Muscle of leg (tissue), 16 donors: ENCODE measurements at places on chromosomes 1 and 21. TPM values are rescaled to one million over a fixed set of nuclear protein-coding genes. Genes with fewer than 3 reads are reported as not detected.
A peak's percentile ranks its signal among the peaks of the same experiment; 100 is the strongest.

GRCh38 chr1:46622344-46622743 is 5.7 kb upstream of the MOB3C start:
- DNase-seq = peak; percentile 35

The CFAP107 gene
- 0.62 TPM for total RNA-seq

DNA sequence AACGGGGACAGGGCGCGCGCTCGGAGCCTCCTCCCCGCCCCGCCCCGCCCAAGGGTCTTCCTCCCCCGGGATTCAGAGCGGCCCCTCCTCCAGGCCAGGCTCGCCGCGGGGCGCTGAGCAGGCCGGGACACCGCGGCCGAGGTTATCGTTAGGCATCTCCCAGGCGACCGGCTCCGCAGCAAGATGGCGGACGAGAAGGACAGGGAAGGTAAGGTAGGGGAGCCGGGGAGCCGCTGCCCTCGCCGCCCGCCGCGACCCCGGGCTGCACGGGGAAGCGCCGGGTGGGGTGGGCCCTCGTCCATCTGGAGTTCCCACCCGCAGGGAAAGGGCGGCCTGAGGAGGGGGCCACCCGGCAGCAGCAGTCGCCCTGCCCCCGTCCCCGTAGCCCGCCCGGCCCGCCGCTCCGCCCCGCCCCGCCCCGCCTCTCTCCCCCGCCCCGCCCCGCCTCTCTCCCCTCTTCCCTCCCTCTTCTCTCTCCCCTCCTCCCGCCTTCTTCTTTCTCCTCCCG is 105.9 kb upstream of the HNRNPU start:
- DNase-seq = no peak

The GIPC2 gene
- 0.84 TPM for total RNA-seq

- no peak for DNase-seq
Measured at GRCh38 chr1:162913345-162913744, 52.4 kb upstream of the CCDC190 start.

- no peak for DNase-seq
Measured at GRCh38 chr1:243719476-243719875, 130.6 kb downstream of the AKT3 start.

DNA sequence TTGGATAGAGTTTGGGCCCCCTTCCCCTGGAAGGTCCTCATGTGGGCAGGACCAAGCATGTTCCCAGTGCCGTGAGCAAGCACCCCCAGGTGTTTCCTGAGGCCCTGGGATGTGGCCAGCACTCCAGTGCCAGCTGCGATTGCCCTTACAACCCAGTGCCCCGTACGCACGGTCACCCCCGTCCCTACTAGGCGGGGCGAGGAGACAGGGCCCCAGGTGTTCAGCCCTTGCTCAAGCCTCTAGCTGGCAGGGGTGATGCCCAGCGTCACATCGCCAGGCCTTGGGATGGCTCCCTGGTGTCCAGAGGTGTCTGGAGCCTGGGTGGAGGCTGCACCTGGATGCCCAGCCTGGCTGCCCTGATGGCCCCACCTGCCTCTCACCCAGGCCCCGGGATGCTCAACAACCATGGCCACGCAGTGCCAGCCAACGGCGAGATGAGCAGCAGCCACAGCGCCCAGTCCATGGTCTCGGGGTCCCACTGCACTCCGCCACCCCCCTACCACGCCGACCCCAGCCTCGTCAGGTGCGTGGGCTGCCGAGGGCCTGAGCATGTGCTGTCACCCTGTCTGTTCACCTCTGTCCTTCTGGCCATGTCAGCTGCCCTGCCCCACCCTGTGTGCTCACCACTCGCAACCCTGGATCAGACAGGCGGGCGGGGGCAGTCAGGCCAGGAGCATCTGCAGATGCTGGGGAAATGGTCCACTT is 21.6 kb upstream of the CCDC27 start:
- no peak for DNase-seq

DNA sequence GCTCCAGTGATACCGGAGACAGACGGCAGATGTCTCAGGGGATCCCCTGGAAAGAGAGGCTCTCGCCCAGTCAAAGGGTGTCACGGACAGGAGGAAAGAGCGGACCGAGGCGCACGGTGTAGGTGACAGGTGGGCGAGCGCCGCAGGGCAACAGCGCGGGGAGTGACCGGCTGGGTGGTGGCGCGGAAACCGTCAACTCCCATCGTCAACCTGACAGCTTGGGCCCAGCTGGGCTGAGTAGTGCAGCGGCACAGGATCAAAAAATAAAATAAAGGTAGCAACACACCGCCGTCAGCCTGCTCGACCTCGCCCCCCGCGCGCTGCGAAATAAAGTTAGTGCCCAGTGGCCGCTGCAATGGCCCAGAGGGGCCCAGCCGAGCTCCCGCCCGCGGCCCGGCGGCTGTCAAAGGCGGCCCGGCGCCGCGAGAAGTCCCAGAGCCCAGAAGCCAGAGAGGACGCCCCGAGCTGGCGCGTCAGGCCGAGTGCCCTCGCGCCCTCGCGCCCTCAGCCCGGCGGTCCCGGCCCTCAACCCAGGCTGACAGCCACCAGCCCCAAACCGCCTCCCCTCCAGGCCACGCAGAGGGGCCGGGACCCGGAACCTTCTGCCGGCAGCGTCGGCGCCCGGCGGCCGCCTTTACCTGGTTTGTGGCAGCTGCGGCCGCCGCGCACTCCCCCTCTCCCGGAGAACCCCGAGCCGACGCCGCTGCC is at the start of gene LYST:
Gene LYST, minus strand, starts transcription at position 702 of the 708 bp plus-strand sequence. CDS start 36,489 bp downstream, outside the sequence.
- DNase-seq = peak; percentile 64

The TP73 gene
- total RNA-seq = 0.71 TPM

GRCh38 chr1:76444773-76445172 is 370.2 kb downstream of the ST6GALNAC3 start:
- no peak for DNase-seq

DNA sequence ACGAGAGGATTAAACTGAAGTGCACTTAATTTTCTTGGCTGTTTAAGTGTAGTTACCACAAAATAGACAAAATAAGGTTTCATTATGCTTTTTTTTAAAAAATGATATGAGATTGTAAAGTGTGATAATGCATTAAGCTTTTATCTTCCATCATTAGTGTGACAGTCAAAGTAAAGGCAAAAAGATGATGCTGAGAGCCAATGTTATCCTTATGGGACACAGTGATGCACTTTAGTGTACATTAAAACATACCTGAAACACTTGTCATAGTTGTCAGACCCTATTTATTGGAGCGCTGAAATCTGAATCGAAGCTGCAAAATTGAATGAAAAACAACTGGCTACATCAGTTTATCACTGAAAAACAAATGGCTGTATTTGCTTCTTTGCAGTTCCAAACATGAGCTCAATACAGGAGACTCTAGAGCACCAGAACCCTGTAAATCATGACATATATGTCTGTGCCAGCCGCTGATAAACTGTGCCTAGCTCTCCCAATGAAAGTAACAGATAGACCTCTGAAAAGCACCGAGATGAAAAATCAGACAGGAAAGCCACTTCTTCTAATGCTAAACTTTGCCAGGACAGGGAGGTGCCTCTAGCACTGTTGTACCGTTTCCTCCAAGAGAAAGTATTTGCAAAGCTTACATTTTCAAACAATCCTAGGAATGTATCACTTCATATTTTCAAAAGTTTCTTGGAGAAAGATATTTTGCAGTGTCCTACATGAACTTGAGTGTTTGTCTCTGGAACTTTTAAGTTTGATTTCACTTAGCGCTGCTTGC is 120.7 kb upstream of the TMPRSS15 start:
- DNase-seq = peak; percentile 63

The C1orf210 gene
- not detected for total RNA-seq

The TTC24 gene
- 0.09 TPM for total RNA-seq

The NOTCH2NLA gene
- 34.8 TPM for total RNA-seq

GRCh38 chr1:47842228-47842919 is 154.8 kb downstream of the TRABD2B start:
- DNase-seq = no peak

DNA sequence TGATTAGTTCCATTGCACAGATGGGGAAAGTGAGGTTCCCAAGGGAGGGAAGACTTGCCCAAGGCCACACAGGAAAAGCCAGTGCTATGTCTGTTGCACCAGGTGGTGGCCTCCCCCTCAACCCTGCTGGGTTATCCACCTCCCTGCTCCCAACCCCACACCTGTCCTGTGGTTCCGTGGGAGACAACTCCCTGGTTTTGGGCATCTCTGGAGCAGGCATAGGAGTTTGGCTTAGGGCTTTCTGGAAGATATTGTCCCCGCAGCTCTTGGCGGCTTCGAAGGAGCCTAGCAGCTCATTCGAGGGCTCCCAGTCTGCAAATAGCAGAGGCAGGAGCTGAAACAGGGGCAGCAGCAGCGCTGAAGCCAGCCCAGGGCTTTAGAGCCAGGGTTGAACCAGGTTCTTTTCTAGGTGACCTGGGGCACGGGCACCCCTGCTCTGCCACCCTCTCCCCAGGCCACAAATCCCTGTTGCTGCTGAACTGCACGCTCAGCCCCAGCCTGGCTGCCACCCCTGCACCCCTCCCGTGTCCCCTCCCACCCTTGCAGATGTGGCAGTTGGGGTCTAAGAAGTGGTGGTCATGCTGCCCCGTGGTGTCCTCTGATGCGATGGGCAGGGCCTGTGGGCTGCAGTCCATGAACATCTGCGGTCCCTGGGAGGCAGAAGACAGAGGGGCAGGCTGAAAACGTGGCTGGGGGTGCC is 22.1 kb downstream of the SPOCD1 start:
- no peak for DNase-seq

DNA sequence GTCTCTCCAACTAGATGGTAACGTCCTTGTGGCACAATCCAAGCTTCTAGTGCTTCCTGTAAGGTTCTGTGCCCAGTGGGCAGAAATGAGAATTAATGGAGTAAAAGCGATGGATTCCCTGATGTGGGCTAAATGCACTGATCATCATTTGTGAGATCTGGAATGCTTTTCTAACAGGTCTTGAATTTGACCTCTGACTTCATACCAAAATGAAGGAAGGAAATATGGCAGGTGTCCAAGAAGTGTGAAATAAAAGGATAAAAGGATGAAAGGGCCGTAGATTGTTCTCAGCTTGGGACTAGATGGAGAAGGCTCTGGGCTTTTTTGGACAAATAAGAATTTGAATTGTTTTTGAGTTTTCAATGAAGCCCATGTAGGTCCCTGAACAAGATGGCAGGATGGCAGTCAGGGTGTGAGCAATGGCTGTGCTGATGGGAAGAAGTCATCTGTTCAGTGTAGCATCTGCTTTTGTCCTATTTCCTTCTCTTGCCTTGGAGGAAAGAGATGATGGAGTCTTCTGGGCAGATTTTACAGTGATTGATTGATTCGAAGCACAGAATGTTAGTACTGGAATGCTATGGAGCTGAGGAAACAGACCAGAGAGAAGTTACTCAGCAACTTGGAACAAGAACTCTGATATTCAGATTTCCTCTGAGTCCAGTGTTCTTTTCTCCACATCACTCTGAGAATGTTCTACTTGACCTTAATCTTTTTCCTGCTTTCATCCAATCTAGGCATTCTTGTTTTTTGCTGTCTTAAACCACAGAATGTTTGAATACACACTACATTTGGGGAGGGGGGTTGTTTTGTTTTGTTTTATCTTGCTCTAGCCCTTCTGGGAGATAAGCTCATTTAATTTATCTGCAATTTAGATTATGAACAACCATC is 286.0 kb downstream of the HLX start:
- DNase-seq = no peak

The TRAF3IP3 gene
- 1.4 TPM for total RNA-seq

- no peak for DNase-seq
Measured at GRCh38 chr1:213927846-213928245, 59.9 kb upstream of the PROX1 start.

The RHBG gene
- total RNA-seq = not detected

The LCE1D gene
- not detected for total RNA-seq

The PAQR6 gene
- total RNA-seq = 1.2 TPM

- peak; percentile 62 for DNase-seq
Measured at GRCh38 chr1:238252033-238252802, 361.5 kb upstream of the ZP4 start.

The LHX8 gene
- total RNA-seq = 0.09 TPM

DNA sequence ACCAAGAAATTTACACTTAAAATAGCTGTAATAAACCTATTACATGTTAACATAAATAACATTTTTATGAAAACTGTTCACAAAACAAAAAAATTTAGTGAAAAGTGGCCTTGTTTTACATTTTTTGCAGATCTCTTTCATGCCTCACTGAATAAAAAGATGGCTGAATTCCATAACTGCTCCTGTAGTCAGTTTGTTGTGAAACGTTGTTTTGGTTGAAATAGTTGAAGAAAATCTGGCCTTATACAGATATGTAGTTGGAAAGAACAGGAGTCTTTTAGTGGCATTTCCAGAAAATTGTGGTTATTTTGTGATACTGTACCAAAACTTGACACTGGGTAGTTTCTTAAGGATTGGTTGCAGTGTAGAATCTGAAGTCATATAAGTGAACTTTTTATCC is 18.1 kb downstream of the ITSN1 start:
- DNase-seq = no peak

DNA sequence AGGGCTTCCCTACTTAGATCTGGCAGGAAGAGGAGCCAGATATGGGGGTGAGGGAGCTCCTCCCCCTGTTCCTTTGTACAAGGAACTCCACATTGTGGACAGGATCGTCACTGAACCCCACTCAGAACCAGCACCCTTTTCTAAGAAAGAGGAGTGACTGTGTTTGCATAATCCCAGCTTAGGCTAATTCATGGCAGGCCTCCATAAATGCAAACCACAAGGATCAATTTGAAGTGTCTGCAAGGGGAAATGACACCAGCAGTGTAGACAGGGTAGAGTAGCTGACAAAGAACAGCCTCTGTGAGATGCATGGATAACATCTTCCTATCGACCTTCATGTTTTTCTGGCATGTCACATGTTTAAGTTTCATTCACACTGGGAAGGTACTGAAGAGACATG is 11.7 kb downstream of the MX1 start:
- DNase-seq = no peak

GRCh38 chr1:96309783-96310182 is 411.8 kb upstream of the PTBP2 start:
- no peak for DNase-seq

- peak; percentile 25 for DNase-seq
Measured at GRCh38 chr1:218785928-218786327, 387.8 kb upstream of the LYPLAL1 start.

The HCN3 gene
- total RNA-seq = 1.6 TPM

GRCh38 chr21:43958364-43959158 is 53.5 kb upstream of the TRAPPC10 start:
- DNase-seq = no peak

DNA sequence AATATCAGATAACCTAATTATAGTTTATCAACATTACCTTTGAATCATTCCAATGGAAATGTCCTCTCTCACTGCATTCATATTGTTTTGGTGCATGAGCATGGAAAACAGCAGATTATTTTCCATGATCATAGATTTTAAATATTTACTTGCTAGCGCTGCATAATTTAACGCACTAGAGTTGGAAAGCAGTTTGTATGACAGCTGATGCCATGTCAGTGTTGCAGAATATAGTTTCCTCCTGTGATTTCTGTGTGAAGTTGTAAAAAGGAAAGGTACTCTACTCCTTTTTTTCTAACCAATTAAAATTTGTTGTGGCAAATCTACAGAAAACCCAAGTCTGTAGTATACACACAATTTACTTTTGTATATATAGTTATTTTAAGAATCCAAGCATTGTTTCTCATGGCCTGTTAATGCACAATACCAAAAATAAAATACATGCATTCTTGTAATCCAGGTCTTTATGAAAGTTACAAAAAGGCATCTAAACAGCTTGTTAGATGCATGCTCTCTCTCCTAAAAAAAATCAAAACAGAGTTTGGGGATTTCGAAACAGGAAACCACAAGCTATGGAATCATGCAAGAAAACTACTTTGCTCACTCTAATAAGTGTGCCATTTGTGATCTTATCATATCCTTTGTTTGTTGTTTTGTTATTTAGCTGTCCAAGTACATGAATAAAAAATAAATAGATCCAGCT is 1.9 kb upstream of the ATG4C start:
- DNase-seq = peak; percentile 58

The VSIG8 gene
- not detected for total RNA-seq
